ENCODE measurements at places on chromosomes 2 and 18. TPM values are rescaled to one million over a fixed set of nuclear protein-coding genes. Genes with fewer than 3 reads are reported as not detected.

DNA sequence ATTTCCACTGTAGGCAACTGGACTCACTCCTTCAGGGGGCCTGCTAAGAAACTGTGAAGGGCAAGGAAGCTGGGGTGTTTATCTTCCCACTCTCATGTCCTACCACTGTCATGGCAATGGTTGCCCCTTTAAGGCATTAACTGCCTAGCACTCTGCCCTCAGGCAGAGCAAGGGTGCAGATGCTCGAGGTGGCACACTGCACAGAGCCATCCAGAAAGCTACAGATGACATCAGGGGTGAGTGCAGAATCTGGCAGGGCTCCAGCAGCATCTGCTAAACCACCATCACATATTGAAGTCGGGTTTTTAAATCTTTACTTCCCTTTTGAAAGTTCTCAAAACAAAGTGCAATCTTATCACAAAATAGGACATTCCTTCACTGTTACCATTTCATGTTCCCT lies 75.4 kb downstream of the RAPGEF4 start:
- no peak for DNase-seq

DNA sequence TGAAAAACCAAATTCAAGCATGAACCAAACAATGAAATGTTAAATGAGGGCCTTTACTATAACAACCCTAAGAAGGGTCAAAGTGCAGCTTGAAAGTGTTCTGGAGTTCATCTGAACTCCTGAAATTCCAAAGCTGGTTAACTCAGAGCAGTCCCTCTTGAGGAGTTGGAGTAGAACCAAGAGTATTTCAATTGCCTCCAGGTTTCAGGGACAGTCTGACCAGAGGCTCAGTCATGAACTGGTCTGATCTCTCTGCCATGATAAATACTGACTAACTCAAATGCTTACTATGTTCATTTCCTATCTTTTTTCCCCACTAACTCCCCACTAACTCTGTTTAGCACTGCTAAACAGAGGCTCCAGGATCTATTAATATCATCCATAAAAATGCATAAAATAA lies 2.7 kb downstream of the STARD7 start:
- DNase-seq: no peak

- DNase-seq: no peak
Measured at GRCh38 chr2:141118836-141119235, 1012.0 kb downstream of the LRP1B start.

- no peak for DNase-seq
Measured at GRCh38 chr2:206915121-206915520, 24.2 kb upstream of the CPO start.

GRCh38 chr2:134173338-134174016 lies 80.4 kb upstream of the MGAT5 start:
- no peak for DNase-seq

DNA sequence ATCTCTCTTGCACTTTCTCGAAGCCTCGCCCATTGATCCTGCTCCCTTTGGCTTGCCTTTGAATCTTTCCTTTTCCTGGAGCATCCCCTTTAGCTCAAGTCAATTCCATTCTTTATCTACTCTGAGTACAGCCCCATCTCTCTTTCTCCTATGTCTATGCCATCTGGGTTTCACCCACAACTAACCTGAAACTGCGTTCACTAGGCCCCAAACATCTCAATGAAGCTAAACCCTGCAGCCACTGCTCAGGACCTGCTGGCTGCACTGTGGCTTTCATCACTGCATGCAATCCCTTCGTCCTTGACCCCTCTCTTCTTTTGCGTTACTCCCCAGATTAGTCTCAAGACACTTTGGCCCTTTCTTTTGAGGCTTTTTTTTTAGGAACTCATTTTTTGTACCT lies 81.6 kb upstream of the CYRIA start:
- no peak for DNase-seq

DNA sequence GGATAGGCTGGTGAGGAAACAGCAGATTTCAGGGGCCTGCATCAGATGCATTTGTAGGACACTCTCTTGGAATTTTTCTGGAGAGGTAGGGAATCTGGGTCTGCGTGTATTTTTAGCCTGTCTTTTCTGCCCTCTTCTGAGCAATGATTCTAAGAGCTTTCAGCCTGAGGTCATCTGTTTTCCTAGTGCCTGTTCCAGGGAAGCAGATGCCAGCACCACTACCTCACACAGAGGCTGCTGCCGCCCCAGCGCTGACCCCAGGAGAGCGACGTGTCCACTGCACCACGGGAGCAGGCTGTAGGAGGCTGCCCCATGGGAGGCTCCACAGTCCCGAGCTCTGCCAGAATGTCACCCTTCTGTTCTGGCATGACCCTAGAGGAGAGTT lies 316.5 kb downstream of the CYP26B1 start:
- DNase-seq: no peak

GRCh38 chr18:3649135-3649632 lies 199.2 kb downstream of the TGIF1 start:
- no peak for DNase-seq

DNA sequence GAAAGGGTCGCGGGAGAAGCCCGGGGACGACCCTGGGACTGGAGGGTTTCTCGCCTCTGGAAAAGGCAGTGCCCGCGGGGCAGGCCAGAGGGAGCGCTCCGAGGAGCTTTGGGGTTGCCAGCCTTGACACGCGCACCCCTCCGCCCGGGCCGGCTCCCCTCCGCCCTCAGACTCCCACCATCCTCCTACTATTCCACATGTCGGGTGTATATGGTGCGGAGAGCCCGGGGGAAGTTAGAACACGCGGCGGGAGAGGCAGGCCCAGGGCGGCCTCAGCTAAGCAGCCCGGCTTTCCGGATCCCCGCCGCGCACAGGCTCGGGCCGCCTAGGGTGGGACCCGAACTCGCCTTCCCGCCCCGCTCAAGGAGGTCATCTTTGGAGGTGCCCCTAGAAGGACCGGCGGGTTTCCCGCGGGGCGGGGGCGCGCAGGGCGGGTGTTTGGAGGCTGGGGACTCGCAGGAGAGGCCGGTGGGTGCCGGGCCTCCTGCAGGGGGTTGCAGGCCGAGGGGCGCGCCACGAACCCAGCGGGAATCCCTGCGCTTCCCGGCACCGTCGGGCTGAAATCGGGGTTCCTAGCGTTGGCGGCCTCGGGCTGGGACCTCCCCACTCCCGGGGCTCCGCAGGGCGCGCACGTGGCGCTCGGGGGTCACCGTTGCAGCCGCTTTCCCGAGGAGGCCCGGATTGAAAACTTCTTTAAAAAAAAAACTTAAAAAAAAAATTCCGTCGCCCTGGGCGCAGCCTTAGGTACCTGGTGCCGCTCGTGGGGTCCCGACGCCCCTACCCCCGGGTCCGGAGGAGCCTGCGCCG lies 3.7 kb downstream of the NFATC1 start:
- peak; percentile 69 for DNase-seq

BBS5 gene
- total RNA-seq: 9.4 TPM

WIPF1 gene
- 37.8 TPM for total RNA-seq

LCT gene
- not detected for total RNA-seq

ASPRV1 gene
- 1.1 TPM for total RNA-seq

Measured in sigmoid colon (tissue), 7 donors.